ENCODE measurements at places on chromosomes 12 and 14.
A peak's percentile ranks its signal among the peaks of the same experiment; 100 is the strongest.

DNA sequence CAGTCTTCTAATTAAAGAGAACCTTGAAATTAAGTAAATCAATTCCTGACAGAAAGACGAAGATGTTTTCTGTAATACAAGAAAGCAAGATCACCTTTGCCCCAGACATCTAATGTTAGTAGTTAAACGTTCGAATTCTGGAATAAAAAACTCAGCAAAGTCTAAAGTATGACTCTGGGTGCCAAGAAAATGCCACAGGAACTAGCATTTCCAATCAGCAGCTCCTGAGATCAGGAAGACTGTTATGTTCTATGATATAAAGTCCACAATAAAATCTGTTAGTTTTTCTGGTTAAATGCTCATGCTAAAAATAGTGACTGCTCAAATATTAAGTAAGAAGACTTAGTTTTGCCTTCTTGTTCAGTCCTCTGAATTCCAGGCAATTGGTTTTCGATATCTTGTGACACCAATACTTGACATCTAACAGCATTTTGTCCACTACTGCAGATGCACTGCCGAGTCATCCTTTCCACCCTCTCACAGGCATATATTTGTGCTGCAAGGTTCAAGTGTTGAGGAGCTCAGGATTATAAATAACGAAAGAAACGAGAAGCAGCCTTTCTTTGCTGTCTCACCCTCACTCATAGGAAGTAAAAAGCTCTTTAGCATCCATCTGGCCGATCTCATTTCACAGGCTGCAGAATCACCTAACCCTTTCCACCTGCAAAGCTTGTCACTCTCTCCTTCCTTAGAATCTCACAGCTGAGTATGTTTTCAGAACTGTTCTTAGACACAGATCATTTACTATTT lies 32.0 kb downstream of the SSH1 start:
- no peak for DNase-seq

GRCh38 chr14:33532553-33532952 lies 418.3 kb downstream of the EGLN3 start:
- no peak for DNase-seq

DNA sequence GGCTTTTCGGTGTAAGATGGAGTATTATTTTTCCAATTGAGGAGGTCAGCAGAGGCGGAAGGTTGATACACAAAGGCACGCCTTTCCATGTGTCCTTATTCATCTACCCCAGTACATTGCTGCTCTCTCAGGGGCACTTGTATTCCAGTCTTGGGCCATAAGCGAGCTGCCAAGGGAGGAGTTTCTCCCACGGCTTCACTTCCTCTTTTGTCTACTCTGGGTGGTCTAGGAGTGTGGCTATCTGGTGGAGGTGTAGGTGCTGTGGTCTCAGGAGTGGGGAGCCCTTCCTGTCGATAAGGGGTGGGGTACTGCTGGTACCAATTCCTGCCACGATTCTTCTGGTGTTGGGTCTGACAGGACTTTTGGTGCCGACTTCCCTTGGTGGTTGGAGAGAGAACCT lies 73.4 kb downstream of the GAS2L3 start:
- no peak for DNase-seq

GRCh38 chr14:100034961-100035500 lies 30.2 kb upstream of the EVL start:
- DNase-seq: no peak

DNA sequence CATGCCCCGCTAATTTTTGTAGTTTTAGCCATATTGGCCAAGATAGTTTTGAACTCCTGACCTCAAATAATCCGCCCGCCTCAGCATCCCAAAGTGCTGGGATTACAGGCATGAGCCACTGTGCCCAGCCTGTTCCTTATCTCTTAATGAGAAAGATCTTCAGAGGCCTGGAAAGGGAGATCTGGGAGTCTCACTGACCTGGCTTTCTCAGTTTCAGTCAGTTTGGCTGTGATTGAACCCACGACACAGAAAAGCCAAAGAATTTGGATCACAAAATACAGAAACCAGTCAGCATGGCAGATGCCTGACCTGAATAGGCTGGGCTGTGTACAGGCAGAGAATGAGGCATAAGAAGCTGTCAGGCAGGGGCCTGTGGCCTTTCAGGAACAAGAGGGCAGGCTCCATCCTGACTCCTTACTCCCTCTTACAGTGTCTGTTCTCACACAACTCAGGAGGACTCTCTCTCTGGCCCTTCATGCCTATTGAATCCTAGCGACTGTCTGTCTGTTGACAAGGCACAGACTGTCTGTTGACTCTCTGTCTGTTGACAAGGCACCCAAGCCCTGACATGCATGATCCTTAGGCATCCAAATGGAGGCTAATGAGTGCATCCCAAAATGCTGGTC lies 366.5 kb upstream of the CCDC196 start:
- no peak for DNase-seq

GRCh38 chr14:45698462-45699134 lies 445.6 kb upstream of the MIS18BP1 start:
- no peak for DNase-seq

- peak; percentile 93 for DNase-seq
Measured at GRCh38 chr14:101476916-101477553, 84.3 kb upstream of the DIO3 start.

- DNase-seq: no peak
Measured at GRCh38 chr14:74426202-74426582, at the start of gene SYNDIG1L. TSS of gene SYNDIG1L (minus strand) at chr14:74426210. CDS start at chr14:74409744, 16,466 bp downstream.

DNA sequence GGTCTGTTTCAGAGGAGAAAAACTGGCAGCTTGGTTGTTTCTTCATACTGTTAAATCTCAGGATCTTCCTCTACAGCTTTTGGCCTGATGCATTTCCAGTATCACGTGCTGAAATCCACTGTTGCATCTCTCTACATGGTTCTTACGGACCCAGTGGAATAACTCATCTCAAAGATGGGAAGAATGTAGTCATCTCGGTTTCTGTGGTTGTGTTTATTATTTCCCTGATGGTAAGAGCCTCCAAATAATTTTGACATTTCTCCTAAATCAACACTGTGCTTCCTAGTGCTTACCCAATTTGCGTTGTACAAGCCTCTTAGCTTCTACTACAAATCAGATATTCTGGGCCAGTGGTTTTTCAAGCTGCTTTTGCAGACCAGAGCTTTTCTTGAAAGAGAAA lies 812.8 kb downstream of the C12orf50 start:
- DNase-seq: no peak

Measured in RWPE2 (cell line).